ENCODE measurements at places on chromosomes 2 and 18.

DNA sequence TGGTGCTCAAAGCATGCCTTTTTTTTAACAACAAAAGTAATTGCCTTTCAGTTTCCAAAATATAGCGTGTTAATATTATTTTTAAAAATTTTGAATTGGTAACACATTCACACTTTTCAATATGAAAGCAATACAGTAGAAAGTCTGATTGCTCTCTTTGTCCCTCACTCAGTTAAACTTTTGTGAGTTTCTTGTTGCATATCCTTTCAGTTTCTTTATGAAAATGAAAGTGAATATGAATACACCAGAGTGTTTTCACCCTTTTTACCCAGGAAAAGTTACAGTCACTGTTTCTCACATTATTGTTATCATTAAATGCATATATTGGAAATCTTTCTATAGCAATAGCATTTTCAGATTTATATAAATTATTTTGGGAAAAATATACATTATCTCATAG, 377.4 kb upstream of the CRIM1 start:
- DNase-seq, result no peak

- no peak for DNase-seq
Observed at GRCh38 chr2:183349091-183349490, 224.8 kb downstream of the NUP35 start.

DNA sequence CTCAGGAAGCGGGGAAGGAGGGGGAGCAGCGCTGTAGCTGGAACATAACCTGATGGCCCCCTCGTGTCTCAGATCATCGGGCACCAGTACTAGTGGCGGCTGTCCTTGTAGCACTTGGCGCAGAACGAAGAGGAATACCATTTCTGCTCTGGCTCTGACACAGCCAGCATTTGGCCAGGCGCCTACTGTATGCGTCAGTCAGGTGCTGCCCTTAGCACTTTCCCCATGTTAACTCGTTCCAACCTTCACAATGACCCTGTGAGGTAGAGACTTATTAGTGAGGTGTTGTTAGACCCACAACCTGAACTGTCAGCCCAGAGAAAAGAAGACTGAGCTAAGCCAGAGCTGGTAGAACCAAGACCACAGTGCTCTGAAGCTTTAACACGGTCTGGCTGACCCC, 47.7 kb upstream of the EML6 start:
- DNase-seq, result no peak

DNA sequence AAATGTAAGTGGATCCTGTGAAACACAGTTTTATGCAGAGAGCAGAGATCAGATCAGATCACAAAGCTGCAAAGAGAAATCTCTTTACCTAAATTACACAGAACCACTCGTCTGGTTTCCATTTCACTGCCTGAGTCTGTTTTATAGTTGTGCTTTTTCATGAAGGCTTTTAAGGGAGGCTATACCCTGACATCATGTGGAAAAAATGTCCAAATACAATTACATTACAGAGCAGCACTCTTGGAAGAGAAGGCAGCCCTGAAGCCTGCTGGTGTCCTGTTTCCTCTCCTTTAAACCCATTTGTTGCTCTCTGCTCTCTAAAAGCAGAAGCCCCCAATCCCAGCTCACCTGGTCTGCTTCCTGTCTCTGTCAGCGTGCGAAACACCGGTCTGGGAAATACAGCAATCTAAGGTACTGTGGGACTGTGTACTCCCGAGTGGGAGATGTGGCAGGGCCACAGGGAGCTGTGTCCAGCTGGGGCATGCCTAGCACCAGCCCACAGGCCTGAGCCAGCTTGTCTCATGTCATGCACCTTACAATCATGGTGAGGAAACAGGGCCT, 24.8 kb upstream of the ZFP36L2 start:
- no peak for DNase-seq

GRCh38 chr2:64832936-64833335, 156.3 kb upstream of the SLC1A4 start:
- DNase-seq, result no peak

DNA sequence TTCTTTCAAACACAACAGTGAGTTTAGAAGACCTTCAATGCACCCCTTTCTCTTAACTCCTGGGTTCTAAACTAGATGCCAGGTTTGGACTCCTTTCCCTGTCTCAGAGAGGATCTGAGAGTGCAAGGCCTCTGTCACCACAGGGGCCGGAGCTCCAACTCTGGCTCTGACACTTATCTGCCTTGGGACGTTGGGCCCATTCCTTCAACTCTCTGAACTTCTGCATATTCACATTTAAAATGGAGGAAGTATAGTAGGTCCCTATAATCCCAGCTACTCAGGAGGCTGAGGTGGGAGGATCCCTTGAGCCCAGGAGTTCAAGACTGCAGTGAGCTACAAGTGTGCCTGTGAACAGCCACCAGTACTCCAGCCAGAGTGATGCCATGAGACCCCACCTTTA, 44.1 kb upstream of the ZFP36L2 start:
- DNase-seq, result no peak

DNA sequence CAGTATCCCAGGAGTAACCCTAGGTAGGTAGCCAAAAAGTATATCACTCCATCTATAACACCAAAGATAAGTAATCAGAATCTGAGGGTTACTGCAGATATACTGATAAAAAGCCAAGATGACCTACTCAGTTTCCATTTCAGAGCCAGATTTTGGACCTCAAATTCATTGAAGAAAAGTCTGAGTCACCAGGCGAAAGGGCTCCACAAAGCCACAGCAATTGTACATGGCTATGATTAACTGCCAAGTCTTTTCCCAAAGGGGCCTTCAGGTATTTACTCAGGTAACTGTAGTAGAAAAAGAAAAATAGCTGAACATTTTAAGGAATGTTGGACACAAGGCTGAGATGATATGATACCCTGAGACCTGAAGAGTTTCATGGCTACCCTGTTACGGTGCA, 75.6 kb upstream of the KCNH7 start:
- no peak for DNase-seq

DNA sequence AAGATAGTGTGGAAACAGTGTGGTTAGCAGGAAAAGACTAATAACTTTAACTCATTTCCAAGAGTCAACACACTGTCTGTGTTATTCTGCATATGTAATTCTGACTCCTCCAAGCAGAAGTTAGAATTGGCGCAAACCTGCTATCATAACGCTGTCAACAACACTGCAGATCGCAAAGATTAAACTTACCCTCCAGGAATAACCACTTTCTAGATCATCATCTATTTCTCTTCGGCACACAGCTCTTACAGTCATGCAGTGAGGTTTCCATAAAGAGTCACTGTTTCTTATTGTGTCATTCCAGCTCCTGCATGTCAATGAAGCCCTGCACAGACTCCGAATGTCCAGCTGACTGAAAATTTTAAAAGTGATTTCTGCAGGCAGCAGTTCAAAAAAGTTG, 2.4 kb downstream of the FBXO48 start:
- DNase-seq, result no peak

DNA sequence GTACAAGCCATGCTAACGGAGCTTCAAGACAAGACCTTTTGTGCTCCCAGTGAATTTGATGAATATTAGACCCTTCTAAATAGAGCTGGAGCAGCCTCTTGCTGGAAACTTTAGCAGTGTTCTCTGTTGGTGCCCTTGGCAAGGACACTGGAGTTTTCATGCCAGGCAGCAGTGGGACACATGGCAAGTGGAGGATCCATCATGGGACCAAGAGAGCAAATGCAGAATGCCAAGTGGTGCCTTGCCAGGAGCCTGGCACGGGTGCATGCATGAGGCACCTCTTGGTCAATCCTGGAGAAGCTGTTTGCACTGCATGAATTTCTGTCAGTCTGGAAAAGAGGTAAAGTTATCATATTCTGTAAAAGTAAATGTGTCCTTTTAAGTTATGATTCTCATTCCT, 59.1 kb downstream of the NETO1 start:
- DNase-seq, result no peak

- no peak for DNase-seq
Observed at GRCh38 chr2:8520791-8521344, 161.0 kb upstream of the ID2 start.

DNA sequence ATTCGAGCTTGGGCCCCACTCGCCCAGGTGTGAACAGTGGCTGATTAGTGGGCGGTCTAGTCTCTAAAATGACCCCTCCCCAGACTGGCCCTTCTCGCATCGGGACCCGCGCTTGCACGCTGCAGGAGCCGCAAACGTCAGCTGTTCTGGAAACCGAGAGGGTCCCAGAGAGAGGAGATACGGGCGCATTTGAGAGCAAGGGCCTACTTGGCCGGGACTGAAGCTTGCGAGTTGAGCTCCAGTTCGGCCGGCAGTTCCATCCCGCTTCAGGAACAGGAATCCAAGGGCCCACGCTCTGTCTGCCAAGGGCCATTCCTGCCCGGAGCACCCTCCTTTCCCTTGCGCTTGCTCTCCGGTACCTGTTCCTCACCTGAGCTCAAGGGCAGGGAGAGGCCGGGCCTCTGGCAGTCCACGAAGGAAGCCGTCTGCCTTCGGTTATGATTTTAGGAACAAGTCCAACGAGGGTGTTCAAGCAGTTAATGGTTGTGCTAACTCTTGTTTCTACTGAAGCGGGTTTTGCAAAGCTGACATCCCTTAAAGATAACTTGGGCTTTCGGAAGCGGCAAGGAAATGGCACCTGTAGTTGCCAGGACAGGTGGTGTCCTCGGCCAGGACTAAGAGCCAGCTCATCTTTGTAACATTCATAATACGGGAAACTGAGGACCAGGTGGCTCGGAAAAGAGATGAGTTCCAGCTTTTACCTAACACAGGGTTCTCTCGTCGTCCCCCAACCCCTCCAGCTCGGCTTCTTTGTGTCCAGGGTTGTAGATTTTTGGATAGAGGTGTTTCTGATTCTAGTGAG, 3.9 kb upstream of the DLX1 start:
- DNase-seq, result peak; percentile 2

GRCh38 chr2:8796315-8796848, 41.0 kb downstream of the KIDINS220 start:
- no peak for DNase-seq

DNA sequence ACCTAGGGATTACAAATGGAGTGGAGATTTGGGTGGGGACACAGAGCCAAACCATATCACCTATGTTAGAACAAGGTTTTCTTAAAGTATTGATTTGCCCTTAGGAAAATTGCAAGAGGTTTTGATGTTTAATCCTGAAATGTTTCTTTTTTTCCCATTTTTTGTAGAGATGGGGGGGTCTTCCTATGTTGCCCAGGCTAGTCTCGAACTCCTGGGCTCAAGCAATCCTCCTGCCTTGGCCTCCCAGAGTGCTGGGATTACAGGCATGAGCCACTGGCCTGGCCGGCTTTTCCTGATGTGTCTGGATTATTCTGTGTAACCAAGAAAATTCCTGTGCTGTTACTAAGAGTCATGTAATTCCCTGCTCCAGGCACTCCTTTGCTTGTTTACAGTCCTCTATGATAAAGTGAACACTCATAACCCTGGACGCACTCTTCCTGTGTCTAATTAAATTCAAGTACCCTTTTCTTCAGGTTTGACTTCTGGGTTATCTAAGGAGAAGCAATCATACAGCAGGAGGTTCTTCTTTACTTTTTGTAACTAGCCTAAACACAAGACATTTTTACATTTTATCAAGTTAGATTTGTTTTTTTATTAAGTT, 15.0 kb upstream of the CTDP1 start:
- DNase-seq, result no peak

GRCh38 chr2:17228461-17228860, 289.8 kb downstream of the RAD51AP2 start:
- DNase-seq, result no peak

GRCh38 chr2:173979751-173980351, 14.7 kb upstream of the SP3 start:
- no peak for DNase-seq

DNA sequence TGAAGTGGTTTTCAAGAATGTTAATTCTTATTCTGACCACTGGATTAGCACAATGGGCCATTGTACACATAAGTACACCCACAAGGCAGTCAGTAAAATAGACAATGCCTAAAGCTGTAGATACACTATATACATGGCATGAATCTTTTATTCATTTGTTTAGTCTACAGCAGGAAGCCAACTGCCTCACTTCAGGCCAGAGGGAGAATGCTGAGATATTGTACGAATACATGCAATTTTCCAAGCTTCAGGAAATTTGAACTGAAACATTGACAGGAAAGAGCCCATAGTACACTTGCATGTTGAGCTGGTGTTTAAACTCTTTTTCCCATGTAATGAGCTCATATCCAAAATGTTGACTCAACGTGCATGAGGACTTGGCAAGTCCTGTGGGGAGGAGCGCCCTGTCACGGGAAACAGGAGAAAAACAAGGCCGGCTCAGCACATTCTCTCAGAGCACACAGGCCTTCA, 111.6 kb upstream of the CYP1B1 start:
- DNase-seq, result no peak

DNA sequence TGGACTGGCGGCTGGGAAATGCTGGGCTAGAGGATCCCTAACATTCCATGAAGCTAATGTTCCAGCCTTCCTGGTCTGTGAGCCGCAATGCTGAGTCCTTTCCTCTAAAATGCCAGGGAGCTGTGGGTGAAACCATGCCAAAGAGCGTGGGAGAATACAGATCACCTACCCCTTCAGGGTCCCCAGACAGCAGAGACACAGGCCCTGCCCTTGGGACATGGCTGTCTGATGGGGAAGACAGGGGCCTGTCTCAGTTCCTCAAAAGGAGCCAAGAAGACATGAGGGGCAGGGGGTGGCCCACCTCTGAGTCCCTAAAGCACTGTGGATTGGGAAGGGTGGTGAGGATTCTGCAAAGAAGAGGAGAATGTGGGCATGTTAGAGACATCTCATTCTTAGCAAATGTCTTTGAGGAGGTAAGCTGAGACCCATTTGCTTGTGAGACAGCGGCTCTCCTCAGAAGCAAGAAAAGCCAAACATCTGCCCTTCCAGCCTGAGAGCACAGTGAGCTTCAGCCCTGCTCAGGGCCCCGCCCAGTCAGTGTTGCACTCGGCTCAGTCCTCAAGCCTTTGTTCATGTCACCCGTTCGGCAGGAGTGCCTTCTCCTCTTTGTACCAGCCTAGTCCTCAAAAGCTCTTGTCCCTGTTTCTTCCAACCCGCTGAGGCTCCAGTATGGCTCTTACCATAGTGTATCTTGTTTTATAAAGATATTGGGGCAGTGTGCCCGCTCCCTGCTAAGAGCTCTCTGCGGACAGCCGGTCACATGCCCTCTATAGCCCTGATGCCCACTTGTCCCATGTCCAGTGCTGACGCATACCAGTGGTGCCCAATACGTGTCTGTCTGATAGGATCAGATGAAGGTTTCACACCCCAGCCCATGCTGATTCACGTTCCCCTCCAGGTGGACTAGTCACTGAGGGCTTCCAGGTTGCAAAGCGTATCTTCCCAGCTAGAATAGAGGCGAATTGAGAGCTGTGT, 286.2 kb downstream of the CYP26B1 start:
- DNase-seq, result no peak

GRCh38 chr2:74747411-74748080, 86.4 kb upstream of the HK2 start:
- DNase-seq, result no peak

GRCh38 chr2:213199871-213200270, 48.5 kb upstream of the IKZF2 start:
- no peak for DNase-seq

DNA sequence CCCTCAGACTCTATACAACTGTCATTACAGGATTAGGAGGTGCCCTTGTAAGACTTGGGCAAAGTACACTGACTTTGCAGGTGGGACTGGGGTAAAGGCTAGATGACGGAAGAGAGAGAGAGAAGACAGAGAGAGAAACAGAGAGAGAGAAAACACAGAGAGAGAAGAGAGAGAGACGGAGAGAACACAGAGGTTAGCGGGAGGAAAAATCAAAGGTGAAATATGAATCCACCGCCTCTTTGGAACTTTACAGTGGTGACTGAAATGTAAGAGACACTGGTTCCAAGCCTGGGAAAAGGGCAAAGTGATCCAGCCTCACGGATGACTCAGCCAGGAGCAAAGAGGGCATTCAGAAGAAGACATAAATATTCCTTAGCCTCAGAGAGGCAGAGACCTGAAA, 25.1 kb upstream of the CAB39 start:
- DNase-seq, result no peak

Data from CD8-positive, alpha-beta memory T cell (primary cell).